AG09319 (cell line): ENCODE measurements at places on chromosomes 4 and X.

DNA sequence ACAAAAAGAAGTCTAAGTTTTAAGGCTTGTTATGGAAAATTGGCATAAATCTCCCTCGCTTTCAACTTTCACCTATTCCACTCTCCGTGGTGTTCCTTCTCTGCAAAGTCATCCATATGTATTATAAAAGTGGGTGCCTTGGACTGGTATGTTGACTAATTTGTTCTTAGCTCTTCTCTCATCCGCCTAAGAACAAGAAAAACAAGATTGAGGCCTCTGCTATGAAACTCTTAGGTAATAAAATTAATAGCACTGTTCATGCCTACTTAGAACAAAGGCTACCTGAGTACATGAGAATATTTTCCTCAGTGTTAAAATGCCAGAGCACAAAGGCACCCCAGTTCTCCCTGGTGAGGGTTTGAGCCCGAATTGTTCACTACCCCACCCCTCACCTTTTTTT is 1.3 kb downstream of the CNGA1 start:
- no peak for DNase-seq

DNA sequence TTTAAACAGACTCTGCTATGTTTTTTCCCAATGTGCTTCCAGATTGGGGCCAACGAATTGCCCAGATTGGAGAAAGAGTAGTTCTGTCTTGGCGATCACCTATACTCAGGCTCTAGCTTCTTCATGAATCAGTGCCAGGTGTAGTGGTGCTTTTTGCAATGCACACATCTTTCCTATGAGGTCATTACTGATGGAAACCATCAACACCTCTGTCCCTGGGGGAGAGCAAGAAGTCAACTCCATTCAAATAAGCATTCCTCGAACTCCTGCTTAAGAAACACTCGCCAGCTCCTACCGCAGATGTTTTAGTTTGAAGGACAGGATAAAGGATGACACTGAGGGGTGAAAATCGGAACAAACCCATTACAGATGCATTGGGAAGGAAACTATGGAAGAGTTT is 156.5 kb upstream of the DKK2 start:
- no peak for DNase-seq

DNA sequence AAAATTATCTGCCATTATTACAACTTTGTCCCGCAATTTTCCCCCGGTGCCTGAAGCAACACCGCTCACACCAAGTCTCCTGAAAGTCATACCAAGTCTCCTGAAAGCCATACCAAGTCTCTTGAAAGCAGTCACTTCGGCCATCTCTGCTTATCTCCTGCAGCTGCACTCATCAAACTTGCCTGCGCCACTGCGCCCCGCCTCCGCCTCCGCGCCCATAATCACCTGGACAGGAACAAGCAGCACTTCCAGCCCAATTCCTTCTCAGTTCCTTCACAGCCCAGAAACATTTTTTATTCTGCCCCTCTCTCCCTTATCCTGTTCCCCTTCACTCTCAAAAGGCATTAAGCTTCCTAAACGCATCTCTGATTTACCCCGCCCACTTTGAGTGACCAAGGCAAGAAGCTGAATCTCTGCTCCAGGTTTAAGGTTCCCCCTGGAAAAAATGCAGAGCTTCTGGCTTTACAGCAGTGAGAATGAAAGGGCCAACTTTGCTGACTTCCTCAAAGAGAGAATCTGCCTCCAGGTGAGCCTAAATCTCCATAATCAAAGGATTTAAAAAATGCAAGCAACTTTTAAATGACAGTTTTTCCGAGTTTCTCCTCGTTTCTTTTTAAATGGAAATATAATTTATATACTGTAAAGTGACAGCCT is 7.7 kb downstream of the GPR50 start:
- no peak for DNase-seq

GRCh38 chr4:148238811-148239493 is 203.3 kb downstream of the NR3C2 start:
- DNase-seq: no peak

- no peak for DNase-seq
These were observed 762.0 kb upstream of the MAGEB2 start for GRCh38 chrX:29453333-29453732.

DNA sequence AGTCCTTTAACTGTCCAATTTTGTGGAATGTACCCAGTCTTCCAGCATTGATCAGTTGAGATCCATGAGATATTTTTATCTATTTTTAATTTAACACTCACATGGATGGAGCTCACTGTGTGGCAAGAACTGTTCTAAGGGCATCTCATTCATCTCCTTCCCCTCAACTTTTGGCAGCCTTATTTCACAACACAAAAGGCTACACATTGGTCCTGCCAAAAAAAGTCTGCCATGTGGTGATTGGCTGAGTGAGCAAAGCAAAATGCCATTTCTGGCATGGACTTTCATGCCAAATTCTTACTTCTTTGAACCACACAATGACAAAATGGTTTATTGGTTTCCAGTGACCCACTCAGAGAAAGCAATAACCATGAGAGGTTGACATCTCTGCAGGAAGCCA is 171.6 kb upstream of the MAP3K15 start:
- DNase-seq: no peak

- DNase-seq: no peak
These were observed 4.1 kb upstream of the SEC24B start for GRCh38 chr4:109429545-109429944.

- DNase-seq: no peak
These were observed 22.8 kb upstream of the SH3RF1 start for GRCh38 chr4:169293343-169294176.

DNA sequence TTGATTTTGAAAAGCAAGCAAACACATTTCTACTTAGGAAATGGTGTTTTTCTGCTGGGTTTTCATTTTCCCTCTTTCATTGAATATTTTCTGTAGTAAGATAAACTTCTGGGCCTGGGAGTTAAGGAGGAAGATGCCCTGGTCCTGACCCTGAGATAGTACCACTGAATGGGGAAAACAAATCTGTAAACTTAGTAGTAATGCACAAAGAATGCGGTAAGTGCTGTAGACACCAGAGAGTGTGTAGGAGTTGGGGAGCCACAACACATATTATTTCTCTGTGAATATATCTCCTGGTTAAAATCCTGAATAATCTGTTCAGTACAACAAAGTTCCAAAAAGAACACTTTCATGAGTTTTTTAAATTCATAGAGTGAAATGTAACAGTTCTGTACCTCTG is 178.3 kb downstream of the MAPK10 start:
- no peak for DNase-seq

- no peak for DNase-seq
These were observed 201.0 kb downstream of the SPRY1 start for GRCh38 chr4:123597586-123597985.

DNA sequence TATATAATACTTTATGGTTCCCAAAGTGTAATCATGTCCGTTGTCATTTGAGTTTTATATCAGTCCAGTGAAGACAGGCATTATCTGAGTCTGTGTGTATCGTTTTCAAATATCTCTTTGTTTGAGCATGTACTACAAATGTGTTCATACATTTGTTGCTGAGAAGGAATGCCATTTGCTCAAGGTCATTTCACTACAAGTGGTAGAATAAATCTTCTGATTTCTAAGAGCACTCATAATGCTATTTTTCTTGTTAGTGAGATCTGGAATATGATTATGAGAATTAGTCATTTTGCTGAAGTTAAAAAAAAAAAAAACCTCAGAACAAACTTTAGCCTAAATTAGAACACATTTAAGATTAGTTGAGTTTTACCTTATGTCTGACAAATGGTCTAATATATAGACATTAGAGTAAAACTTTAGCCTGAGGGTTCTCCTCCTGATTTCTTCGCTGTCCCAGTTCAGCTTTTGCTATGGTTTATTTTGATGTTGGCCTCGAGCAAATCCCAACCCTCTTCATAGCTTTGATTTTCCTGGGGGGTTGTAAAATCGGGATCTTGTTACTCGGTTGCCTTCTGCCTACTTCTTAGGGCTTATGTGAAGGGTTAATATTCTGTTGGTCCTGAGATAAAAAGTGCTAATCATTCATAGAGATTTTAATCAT is 87.1 kb downstream of the TMEM131L start:
- DNase-seq: no peak

- DNase-seq: no peak
These were observed 4.8 kb downstream of the SLC49A3 start for GRCh38 chr4:683982-684622.

DNA sequence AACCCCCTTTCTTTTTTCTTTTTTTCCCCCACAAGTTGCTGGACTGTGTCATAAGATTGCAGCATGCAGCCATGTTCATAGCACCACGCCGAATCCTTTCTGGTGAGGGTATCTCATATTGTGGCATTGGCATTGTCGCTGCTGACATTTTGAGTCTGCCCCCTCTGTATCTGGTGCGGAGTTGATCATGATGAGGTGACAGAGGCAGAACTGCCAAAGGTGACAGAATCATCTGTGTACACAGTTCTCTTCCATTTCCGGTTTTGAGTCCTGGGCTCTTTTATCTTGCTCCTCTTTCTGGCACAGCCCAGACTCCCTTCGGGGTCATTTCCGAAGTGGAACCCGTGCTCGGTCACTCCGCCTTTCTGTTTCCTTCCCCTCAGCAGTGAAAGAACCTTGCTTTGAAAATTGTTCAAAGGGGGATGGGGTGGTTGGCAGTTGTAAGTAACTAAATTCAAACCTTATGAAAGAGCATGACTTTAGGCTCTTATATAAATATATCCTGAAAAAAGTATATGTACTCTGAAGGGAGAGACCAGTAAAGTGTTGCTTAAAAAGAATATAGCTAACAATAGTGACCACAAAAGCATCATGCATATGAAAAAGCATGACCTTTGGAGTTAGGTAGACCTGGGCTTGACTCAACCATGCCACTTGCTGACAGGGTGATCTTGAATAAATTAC is 55.0 kb upstream of the BMP2K start:
- DNase-seq: no peak

GRCh38 chr4:157172011-157172410 is 48.5 kb upstream of the GRIA2 start:
- no peak for DNase-seq

DNA sequence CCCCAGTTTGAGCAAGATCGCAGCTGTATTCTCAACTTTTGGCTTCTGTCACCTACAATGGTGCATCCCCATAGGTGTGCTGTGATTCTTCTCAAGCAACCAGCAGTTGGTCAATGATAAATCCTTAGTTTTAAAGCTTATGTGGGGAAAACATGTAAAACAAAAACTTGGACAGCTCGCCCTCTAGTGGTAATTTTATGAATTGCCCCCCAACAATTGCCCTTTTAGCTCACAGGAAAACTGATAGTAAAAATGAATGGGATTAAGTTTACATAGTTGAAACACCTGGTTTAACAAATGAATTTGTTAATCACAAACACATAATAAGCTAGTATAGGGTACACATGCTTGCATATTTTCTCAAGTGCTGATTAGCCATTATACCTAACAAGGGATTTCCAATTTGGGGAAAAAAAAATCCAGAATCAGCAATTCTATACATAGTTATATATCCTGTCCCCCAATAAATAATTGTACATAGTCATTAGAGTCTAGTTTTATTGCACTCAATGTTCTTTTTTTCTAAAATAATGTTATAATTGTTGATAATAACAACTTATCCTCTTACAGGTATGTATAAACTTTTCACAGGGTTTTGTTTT is 30.1 kb downstream of the TEX13A start:
- DNase-seq: no peak

GRCh38 chr4:168707205-168707604 is 210.4 kb downstream of the PALLD start:
- DNase-seq: no peak

DNA sequence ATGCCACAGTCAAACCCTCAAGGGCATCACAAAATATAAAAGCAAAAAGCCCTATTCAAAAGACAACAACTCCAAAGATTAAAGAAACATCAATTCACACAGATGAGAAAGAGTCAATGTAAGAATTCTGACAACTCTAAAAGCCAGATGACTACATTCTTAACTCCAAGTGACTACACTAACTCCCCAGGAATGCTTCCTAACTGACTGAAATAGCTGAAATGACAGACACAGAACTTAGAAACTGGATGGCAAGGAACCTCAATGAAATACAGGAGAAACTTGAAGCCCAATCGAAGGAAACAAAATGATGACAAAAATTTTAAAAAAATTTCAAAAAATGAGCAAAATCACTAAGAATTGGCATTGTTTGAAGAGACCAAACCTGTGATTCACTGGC is 1047.6 kb upstream of the PCDH10 start:
- no peak for DNase-seq

- no peak for DNase-seq
These were observed 404 bp downstream of the PPP2R3B start for GRCh38 chrX:386239-386767.

GRCh38 chrX:68895341-68895755 is 66.5 kb downstream of the EFNB1 start:
- no peak for DNase-seq

DNA sequence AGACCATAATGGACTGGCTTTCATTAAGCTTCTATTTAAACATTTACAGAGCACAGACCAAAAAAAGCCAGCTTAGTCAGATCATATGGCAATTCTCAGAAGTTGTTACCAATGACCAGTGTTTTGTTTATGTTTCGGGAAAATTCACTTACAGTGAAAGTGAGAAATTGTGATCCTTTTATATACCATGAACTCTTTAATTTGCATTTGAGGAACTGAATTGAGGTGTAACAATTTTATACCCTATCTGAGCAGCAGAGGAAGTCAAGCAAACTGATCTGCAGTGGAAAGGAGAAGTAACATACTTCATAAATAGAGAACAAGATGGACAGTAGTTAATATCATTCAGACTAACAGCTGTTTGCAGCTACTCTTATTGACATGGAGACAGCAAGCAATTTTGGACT is 97.1 kb downstream of the TMA16 start:
- no peak for DNase-seq
